GM19239 (cell line): ENCODE measurements at places on chromosomes 3 and 15.

DNA sequence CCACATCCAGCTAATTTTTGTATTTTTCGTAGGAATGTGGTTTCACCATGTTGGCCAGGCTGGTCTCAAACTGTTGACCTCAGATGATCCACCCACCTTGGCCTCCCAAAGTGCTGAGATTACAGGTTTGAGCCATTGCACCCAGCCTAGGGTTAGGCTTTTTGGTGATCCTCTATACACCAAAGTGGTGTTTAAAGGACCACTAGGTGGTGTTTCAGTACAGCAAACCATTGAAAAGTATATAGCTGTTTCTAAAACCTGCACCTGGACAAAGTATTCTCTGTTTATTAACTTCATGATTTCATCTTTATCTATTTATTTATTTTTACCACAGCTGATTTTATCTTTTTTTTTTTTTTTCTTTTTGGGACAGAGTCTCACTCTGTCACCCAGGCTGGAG is 68.4 kb downstream of the MINDY2 start:
- DNase-seq, result no peak

DNA sequence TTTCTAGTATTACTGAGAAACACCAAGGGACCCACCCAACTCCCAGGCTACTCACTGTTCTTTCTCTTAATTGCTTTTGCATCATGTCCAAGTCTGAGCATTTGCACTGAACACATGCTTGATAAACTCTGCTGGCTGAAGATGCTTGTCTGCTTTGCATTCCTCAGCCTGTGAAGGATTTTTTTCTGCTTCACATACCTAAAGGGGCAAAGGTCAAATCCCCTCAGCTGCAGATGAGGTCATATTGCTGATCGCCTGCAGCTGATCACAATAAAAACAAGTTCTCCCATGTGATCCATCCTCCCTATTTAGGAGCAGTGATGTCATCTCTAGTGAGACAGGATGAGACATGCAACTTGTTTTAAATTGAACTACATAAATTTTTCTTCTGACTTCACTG is 84.6 kb upstream of the DCBLD2 start:
- DNase-seq, result no peak

DNA sequence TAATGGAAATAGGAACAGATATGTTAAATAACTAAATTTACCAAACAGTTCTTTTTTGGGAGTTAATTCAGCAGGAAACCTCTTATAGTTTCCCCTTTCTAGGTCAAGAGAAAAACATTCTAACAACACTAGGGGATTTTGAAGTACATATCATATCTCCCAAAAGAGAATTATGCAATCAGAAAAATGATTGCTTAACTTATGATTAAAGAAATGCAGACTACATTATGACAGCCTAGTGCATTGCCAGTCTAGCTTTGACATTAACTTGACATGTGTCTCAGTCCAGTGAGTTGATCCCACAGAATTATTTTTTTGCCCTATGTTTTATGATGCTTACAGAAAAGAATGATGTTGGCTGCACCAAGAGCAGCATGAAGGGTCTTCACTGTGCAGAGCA is 31.7 kb upstream of the NPHP3 start:
- no peak for DNase-seq

DNA sequence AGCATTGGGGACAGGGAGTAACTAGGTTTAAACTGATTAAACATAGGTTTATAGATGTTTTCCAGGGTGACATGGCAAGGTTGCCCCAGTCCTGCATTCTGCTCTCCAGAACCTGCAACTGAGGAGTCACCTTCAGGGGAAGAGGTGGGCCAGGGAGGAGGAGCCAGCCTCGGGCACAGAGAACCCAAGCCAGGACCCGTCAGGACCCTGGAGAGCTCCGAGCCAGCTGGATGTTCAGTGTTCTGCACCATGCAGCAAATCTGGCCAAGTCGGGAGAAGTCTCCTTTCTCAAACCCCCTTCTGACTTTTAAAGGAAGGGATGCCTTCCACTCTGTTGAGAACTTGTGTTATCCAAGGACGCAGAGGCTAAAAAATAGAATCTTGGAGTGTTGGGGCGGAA is 62.1 kb upstream of the SLC6A11 start:
- peak; percentile 27 for DNase-seq

- no peak for DNase-seq
These were observed 797 bp downstream of the PAQR9 start for GRCh38 chr3:142962520-142963233.

- DNase-seq, result peak; percentile 88
These were observed at the start of gene CAMK2N2 for GRCh38 chr3:184261270-184261853. CAMK2N2 (minus strand) TSS chr3:184261553; CDS start chr3:184261285, 268 bp downstream.

GRCh38 chr15:26628879-26629529 is 143.9 kb downstream of the GABRB3 start:
- DNase-seq, result no peak

GRCh38 chr15:87940768-87941167 is 315.8 kb downstream of the NTRK3 start:
- DNase-seq, result no peak
